ENCODE measurements at places on chromosomes 3 and 15.

- DNase-seq = no peak
Observed at GRCh38 chr15:22951381-22952280, 28.5 kb downstream of the CYFIP1 start.

GRCh38 chr3:117566926-117567325 is 857.3 kb downstream of the TUSC7 start:
- DNase-seq = no peak

- DNase-seq = no peak
Observed at GRCh38 chr15:81362790-81363189, 11.2 kb downstream of the TMC3 start.

- no peak for DNase-seq
Observed at GRCh38 chr3:120634539-120634938, 38.4 kb downstream of the NDUFB4 start.

GRCh38 chr3:34859746-34860145 is 779.6 kb upstream of the ARPP21 start:
- no peak for DNase-seq

GRCh38 chr3:46383951-46384330 is 13.2 kb downstream of the CCR5 start:
- DNase-seq = no peak

DNA sequence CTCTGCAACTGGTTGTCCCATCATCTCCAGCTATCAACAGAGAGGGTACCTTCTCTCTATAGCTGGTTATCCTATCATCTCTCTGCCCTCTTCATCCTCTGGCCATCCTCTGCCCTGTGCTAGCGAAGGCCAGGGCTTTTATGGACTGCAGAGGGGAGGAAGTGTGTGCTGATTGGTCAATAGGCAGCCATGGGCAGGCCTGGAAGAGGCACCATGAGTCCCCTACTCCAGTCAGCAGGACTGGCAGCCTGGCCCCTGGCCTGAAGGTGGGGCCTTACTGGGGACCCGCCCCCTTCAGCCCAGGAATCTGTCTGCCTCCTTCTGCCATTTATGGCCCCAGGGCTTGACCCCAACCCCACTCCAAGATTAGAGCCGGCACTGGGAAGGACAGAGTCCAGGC is 10.4 kb upstream of the TRIM59 start:
- DNase-seq = no peak

DNA sequence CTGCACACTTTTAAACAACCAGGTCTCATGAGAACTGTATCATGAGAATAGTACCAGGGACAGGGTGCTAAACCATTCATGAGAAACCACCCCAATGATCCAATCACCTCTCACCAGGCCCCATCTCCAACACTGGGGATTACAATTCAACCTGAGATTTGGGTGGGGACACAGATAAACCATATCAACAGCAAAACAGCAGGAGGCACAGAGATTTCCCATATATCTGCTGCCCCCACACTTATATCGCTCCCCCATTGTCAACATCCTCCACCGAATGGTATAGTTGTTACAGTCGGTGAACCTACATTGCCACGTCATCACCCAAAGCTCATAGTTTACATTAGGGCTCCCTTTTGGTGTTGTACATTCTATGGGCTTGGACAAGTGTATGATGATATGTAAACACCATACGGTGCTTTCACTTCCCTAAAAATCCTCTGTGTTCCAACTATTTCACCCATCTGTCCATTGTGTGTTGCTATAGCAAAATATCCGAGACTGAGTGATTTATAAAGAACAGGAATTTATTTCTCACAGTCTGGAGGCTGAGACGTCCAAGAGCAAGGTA is 224.8 kb downstream of the FAM43A start:
- no peak for DNase-seq

DNA sequence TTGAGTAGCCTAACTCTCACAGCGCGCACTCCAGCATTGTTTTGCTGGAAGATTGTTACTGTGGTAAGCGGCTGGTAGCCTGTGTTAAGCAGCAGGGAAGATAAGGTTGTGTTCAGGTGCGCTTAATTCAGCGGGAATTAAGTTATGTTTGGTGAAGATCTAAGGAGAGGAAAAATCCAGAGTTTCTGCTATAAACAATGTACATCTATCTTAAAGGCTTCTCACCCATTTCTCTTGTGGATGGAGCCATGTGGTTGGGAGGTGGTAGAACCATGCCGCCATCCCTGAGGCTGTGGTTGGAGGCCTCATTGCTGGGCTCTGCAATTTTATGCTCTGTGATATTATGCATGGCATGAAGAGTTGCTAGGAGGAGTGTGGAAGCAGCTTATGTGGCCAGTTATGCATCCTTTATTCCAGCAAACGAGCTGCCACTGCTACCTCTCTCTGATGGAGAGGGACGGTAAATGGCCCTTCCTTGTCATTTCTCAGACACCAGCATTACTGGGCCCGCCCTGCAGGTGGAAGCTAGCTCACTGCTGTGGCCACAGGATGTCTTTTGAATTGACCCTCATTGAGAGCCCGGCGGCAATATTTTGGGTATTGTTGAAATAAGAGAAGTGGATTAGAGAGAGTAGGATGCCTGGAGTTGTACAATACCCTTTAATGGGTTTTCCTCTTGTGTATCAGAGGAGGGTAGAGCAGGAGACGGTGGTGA is 1.3 kb downstream of the MINAR1 start:
- no peak for DNase-seq

DNA sequence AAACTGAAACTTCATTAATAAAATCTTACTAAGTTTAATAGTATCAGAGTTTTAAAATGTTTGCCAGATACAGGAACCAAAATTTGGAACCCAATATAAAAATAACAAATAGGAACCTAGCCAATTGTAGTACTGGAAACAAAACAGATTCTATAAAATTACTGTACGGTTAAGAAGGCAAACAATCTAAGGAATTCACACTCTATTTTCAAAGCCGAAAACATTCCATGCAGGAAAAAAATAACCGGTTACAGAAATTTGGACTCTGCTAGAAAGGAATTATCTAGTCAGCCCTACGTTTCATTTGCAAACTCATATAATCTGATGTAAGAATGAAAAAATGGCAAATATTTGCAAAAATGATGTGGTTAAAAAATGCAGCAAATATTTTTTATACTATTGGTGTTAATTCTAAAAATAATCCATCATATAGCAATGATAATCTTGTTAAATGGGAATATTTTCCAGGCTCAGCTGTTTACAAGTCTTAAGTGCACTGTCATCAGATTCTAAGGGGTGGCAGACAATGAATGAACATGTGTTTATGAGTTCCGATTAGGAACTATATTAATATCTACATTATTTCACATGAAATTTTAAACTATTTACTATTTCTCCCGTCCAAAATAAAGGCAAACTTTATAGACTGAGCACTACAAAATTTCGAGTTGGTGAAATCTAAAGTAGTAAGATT is 58.1 kb downstream of the DCBLD2 start:
- no peak for DNase-seq

DNA sequence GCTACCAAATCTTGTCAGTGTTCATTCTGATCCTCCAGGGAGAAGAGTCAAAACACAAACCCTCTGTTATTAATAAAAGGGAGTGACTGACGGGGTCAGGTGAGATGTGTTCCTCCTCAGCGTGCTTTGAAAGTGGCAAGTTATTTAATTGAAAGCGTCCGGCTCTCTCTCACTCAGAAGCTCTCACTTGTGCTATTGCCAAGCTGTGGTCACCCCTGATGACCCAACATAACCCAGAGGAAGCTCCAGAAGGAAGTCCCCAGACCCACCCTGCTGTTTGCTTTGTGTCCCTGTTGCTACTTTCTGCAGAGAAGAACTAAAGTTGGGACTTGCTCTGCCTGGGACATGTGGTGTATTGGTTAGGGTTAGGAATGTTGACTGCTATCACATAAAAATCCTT is 235.6 kb downstream of the EDEM1 start:
- DNase-seq = no peak

DNA sequence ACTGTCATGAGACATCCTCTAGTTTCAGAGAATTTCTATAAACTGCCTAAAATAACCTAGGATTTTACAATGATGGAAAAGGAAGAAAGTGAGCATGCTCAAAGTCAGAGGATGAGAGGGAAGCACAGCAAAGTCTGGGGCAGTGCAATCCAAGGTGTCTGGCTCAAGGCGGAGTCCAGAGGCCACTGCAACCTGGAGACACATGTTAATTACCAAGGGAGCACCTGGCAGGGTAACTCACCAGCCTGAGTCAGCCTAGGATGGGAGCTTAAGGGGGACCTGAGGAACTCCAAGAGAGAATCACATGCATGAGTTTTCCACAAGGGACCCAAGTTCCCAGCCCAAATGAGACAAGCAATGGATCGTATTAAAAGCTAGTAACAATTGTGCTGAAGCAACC is 49.8 kb downstream of the PLD1 start:
- no peak for DNase-seq
